Natural killer cell treated with Interleukin-12 subunit alpha and Interleukin-12 subunit beta and Interleukin-15 and Interleukin-18, amount 100 ng/mL, for 72 hours (primary cell): ENCODE measurements at places on chromosomes 4 and X. TPM values are rescaled to one million over a fixed set of nuclear protein-coding genes. Genes with fewer than 3 reads are reported as not detected.

LIAS gene
- total RNA-seq: 19.0 TPM

DNA sequence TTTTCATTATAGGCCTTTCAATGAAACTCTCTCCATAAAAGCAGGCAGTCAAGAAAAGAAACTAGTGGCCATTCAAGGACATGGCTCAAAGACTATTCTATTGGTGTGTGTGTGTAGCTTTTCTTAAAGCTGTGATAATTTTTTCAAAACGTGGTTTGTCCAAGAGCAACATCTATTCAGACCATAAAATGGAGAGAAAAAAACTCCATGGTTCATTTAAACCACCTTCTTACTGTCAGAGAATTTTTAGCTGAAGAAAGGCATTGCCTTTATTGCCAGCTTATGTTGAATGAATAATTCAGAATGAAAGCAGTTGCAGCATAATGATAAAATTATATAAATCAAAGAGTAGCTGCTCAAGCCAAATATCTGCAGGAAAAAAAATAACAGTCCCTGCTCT, 325.5 kb downstream of the PCDH18 start:
- no peak for DNase-seq

DNA sequence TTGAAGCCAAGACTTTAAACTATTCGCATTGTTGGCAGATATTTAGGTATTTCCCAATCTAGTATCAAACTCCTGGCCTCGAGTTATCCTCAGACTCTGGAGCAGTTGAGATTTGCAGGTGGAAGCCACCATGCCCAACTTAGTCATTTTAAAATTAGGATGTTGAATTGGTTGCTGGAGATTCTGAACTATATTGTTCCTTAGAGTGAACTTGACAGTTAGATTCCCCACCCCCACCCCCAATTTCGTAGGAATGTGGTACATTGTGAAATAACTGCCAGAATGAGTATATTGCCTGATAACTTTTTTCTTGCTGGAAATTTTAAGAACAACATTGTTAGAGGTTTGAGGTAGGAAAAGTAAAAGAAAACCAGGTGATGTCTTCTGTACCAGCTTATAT, 2.3 kb downstream of the NOCT start:
- no peak for DNase-seq

DNA sequence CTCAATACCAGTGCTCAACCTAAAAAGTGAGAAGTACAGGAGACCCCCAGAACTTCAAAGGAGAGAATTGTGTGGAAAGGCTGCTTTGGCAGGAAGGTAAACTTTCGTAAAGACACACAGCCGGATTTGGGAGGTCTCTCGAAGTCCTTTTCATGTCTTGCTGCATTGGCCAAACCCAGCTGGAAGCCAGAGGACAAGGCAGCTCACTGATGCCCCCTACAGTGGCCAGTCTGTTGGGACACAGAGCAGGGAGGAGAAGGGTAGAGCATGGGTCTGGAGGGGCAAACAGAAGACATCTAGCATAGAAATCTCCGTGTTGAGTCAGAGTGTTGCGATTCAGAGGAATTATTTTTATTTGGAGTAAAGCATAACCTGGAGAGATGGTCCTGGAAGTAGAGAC, 198.9 kb downstream of the ANK2 start:
- no peak for DNase-seq

DNA sequence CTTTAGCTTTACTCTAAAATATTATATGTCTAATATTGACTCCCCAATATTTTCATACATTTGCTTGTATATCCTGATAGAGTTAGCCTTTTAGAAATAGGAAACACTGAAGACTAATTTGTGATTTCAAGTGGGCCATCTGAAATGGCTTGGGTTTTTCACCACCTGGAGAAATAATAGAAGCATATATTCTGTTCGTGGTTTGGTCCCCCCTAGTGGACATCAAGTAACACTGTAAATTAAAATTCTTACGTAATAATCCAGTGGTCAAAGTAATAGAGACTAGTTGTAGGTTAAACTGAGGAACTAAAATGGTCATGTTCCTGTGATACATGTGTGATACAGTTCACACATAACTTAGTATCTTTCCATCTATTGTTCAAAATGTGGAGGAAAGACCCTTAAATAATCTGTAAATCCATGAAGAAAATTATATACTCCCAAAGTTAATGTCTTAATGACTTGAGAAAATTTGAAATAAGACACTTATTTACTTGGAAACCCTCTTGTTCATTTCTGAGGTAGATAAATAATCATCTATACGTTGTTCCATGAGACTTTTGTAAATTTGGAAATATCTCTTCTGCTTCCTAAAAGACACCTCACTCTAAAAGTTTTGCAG, 79.8 kb upstream of the SMARCAD1 start:
- no peak for DNase-seq

DNA sequence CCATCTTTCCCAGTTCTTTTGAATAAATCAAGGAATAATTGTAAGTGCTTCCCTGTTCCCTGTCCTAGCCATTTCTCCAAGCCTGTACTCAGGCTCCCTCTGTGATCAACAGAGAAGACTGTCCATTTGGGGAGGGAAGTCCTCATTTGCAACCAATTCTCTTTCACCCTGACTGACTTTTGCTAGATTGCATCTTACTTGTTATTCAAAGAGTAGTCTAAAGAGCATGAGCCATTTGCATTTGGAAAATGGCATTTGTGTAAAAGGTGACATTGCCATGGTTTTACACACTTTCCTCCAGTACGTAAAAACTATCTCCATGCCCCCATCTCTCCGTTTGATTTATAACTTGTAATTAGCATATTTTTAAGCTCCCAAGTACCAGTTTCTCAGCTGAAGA, 110.6 kb downstream of the MBNL3 start:
- DNase-seq: no peak

DNA sequence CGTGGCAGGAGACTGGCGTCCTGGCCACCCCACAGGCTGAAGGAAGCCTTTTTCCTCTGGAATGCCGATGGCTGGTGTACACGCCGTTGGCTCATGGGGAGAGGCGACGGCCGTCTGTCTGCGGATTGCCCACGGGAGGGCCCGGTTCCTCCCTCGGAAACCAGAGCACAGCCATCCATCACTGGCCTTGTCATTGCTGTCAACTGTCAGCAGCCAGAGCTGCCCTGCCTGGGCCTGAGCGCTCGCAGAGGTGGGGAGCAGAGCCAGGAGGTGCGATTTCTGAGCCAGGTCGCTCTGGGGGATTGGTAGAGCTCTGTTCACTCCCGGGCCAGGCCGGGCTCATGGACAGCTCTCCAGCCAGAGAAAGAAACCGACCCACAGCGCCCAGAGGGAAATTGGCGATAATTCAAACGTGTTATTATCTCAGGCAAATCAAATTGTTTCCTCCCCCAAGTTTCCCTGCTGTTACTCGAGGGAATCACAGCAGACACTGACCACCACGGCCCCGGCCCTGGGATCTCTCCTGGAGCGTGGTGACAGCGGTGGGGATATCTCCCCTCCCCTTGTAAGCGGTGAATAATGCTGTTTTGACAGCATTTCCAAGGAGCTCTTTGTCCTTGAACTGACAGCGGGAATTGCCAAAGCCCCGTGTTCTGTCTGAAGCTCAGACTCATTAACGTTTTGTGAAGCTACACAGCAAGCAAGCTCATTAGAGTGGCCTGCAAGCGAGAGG, 220.9 kb upstream of the PSAPL1 start:
- DNase-seq: no peak

GRCh38 chrX:84155938-84156337, 32.1 kb downstream of the RPS6KA6 start:
- DNase-seq: no peak

GRCh38 chr4:185332575-185333464, 62.9 kb downstream of the LRP2BP start:
- no peak for DNase-seq

NBDY gene
- total RNA-seq: 35.3 TPM

DNA sequence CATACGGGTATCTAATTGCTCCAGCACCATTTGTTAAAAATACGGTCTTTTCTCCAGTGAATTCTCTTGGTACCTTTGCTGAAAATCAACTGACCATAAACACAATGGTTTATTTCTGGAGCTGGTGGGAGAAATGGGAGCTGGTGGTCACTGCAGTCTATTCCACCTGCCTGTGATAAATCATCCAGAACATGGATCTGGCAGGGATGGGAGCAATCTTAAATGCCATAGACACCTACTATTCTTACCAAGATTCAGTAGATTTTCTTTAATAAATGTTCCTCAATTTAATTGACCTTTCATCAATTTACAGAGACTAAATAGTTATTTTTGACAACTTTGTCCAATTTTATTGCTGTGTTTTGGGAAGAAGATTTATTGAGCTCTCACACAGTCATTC, 68.1 kb downstream of the SLC9A7 start:
- DNase-seq: no peak

MSX1 gene
- total RNA-seq: not detected

DNA sequence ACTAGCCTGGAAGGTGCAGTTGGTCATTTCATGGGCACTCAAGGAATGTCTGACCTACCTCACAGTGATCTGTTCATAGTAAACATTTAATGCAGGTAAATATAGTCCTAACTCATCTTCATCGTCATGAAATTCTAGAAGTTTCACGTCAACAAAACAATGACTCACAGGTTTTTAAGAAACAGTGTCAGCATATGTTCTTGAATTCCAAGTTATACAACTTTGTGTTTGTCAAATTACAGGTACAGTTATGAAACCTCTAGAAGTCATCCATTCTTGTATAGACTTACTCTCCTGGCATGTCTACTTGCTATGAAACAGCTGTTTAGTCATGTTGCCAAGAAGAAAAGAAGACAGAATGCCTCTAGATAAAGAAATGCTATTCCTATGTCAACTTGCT, 46.6 kb downstream of the AFM start:
- DNase-seq: no peak

- DNase-seq: no peak
Measured at GRCh38 chr4:85151371-85151770, 184.9 kb upstream of the WDFY3 start.

CCKAR gene
- total RNA-seq: not detected

DNA sequence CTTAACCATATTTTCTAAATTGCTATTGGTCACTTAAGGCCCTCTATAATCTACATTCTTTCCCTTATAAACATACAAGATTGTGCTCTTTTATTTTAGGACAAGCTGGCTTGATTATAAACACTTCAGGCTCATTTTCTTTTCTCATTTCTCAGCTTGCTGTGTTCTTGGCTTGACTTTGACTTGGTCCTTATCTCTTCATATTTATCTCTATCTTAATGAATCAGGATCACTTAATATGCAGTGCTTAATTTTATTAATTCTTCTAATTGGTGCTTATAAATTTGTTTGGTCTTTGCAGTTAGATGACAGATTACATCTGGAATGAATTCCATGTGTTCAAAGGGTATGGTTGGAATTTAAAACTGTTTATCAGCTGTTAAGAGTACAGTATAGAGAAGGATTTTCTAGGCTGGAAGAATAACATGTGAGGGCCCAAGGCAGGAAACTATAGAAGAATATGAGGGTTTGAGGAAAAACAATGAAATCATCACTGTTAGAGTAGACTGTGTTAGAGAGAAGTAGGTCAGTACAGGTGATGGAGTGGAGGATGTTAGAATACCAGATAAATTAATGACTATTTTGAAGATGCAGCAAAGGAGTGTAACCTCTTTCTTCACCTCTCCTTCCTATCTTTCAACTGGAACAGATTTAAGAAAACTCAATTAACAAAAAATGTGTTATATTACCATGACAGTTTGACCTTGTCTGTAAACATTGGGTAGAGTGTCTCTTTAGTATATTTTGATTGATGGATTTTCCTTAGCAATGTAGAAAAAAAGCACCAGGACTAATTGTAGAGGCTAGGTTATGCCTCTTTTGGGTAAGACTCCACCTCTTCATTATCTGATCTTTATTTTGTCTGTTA, 169.6 kb downstream of the RAPGEF2 start:
- no peak for DNase-seq

DNA sequence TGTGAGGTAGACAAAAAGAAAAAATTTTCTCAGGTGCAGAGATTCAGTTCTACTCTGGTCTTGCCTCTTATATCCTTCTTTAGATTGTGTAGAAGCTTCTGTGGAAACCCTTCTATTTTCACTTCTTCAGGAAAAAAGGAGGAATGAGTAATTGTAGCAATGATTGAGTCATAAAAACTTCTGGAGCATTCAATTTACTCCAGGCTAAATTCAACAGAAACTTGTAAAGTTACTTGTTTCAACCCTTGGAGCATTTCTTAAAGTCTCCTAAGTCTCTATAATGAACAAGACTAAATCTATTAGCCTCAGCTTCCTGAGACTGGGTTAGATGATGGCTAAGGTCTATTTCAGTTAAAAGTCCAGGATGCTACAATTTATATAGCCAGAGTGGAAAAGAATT, 29.9 kb downstream of the BOD1L1 start:
- no peak for DNase-seq

NXF2 gene
- total RNA-seq: not detected

DNA sequence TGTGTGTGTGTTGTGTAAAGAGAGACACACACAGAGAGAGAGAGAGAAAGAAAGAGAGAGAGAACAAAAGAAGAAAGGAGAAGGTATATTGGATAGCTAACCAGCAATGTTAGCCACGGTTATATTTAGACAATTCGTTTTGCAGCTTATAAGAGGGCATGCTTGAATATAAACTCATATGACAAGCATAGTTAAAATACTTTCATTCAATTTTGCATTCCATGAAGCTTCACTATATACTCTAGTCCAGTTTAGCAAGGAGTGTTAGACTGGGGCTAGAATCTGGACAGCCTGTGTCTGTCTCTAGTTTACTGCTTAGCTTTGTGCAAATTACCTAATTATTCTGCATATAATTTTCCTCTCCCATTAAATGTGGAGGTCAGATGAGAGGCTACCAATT, 525.9 kb upstream of the ZFP42 start:
- DNase-seq: no peak

NALF2 gene
- not detected for total RNA-seq

GRCh38 chr4:1593458-1593857, 90.7 kb downstream of the FAM53A start:
- DNase-seq: no peak

GRCh38 chrX:42460706-42461105, 317.3 kb downstream of the PPP1R2C start:
- no peak for DNase-seq

NXT2 gene
- total RNA-seq: 7.0 TPM

DNA sequence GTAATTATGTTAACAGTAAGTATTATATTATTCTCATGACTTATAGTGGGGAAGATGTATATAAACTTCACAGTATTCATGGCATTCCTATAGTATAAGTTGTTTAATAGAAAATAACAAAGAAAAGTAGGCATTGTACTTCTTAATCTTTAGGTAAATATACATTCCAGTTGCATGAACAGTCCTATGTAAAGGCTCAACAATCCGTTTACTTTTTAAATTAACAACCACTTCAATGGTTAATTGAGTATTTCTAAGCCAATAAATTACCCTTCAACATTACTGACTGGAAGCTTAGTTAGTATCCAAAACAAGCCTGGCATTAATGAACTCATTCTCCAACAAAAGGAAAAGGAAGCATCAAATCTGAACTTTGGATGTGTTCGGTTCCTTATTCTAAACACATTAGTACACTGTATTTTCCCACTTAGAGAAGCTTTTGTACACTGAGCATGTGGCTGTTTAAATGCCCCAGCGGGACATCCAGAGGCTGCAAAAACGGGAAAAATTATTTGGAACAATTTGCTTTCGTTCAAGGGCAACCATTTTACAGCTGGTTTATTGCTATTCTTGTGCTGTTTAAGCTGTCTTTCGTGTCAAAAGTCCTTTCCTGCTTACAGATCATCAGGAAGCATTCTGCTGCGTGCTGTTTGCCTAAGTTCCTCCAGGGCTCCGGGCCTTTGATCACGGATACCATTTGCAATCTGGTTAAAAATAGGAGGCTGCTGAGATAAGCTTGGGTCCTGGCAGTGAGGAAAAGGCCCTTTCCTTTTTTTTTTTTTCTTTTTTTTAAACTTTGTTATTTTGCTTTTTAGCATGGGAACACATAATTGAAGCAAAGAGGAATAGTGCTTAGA, 460.3 kb downstream of the SPRY1 start:
- no peak for DNase-seq

- no peak for DNase-seq
Measured at GRCh38 chr4:139018501-139018900, 2.9 kb downstream of the NOCT start.

RRH gene
- total RNA-seq: not detected
